SJSA1 (cell line): ENCODE measurements at places on chromosomes 1 and 21. TPM values are rescaled to one million over a fixed set of nuclear protein-coding genes. Genes with fewer than 3 reads are reported as not detected.

DNA sequence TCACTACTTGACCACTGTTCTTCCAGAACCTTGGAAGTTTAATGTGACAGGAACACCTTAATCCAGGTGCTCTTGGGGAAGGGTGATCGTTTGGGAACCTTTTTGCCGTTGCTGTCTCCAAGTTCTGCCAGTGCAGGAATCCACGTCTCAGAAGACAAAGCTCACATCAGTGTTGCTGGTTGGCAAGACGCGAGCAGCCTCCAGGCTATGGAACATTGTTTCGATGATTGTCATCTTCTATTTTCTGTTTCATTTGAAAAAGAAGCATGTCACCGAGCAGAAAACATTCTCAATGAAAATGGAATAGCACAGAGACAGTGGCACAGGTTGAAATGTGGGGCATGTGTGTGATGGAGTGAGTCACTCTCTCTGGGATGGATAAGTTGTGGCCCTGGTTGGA, 11.7 kb downstream of the STUM start:
- DNase-seq = no peak

- no peak for DNase-seq
These were observed 68.9 kb upstream of the RAB3GAP2 start for GRCh38 chr1:220341126-220341525.

DNA sequence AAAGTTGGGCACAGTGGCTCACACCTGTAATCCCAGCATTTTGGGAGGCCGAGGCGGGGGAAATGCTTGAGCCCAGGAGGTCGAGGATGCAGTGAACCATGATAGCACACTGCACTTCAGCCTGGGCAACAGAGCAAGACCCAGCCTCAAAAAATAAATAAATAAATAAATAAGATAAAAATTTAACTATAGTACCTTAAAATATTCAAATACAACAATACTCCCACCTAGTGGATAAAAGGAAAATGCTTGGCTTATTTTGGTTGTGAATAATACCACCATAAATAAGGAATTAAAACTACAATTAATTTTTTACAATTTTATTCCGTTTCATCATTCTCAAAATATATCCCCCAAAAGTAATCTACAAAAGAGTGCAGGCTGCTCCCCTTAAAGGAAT, 8.1 kb downstream of the PSMG1 start:
- peak; percentile 43 for DNase-seq

SPATA45 gene
- total RNA-seq = not detected in 2 replicates

GRCh38 chr1:180926164-180926981, 13.7 kb downstream of the KIAA1614 start:
- no peak for DNase-seq

ADIPOR1 gene
- total RNA-seq = 126 and 129 TPM in 2 replicates

DNA sequence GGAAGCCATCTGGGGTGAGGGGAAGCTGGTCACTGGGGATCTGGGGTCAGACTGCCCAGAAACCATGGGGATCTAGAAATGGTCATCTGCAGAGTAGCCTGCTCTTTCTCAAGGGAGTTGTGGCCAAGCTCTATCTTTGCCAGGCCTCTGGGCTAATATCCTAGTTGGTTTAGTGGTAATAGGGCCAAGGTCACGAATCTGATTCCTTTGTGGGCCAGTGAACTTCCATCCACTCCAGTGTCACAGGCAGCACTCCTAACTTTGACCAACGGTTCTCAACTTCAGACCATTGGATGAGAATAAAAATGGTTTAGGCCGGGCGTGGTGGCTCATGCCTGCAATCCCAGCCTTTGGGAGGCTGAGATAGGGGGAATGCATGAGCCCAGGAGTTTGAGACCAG, 28.1 kb upstream of the PPP2R5A start:
- no peak for DNase-seq

GRCh38 chr1:3777647-3778589, 5.4 kb downstream of the SMIM1 start:
- no peak for DNase-seq

PODN gene
- total RNA-seq = 1.3 and 4.1 TPM in 2 replicates
